ENCODE measurements at places on chromosomes 2 and 18.

GRCh38 chr2:236169151-236169721, 1.1 kb upstream of the GBX2 start:
- no peak for DNase-seq

- DNase-seq = no peak
Measured at GRCh38 chr2:3233877-3234276, 143.7 kb downstream of the EIPR1 start.

GRCh38 chr2:149112713-149113112, 74.2 kb downstream of the LYPD6B start:
- DNase-seq = no peak

- no peak for DNase-seq
Measured at GRCh38 chr2:47561906-47562305, 158.9 kb downstream of the MSH2 start.

DNA sequence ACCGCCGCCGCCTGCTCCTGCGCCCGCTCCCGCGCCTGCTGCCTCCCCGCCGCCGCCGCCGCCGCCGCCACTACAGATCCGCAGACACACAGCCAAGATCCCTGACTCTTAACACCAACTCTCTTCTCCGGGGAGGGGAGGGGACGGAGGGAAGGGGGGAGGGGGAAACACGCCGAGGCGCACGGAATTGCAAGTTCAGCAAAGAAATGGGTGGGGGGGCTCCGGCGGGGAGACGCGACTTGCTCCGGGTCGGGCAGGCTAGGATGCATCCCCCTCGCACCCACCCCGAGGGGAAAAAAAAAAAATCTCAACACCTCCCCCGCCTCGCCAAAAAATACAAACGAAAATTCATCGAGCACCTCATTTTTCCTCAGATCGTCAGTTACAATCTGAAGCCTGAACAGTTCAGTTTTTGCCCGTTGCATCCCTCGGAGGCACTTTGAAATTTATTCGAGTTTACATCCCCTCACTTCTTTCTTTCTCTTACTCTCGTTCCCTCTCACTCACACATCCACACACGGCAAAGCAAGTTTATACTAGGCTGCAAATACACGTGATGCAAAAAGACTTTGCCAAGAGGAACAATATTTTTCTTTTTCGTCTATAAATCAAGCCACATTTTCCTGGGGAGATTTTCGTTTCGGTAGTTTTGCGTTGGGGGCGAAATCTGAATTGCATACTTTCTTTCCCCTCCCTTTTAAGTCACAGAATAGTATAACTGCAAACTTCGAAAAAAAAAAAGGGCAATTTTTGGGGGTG, at the start of gene TCF4:
TCF4 (minus strand) TSS at position 82 of the 759 bp plus-strand sequence. CDS start 1,076 bp downstream, outside the sequence.
- DNase-seq = peak; percentile 12

GRCh38 chr2:172113617-172114016, 10.9 kb upstream of the DLX2 start:
- no peak for DNase-seq

- peak; percentile 12 for DNase-seq
Measured at GRCh38 chr18:49249521-49249920, 210.9 kb downstream of the DYM start.

DNA sequence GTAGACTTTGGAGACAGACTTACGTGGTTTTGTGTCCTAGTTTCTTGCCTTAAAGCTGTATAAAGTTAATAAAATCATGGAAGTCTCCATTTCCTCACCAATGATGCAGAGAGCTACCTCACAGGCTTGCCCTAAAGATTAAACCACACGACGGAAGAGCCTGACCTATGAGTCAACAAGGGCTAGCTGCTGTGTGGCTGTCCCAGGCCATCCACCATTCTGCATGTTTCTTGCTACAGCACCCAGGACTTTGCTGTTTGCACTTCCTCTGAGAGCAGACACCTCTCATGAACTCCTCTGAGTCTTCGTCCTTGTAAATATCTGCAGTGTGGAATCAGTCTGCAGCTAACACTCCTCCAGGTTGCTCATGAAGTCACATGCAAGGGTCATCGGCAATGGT, 160.0 kb upstream of the TRIB2 start:
- no peak for DNase-seq

GRCh38 chr2:149290662-149291061, 39.7 kb upstream of the LYPD6 start:
- no peak for DNase-seq

DNA sequence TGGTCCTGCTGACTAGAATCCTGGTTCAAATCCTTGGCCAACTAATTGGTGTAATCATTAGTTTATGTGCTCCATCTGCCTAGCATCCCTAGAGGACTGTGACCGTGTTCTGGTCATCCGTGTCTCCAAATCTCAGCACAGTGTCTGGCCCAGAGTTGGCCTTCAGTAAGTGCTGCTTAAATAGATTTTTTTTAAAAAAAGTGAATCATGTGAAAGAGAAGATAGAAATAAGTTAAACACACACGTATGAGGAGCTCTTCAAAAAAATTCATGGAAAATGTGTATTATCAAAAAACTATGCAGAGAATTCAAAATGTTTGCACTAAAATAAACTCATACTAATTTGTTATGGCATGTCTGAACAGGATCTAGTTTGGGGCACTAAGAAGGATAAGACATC, 129.3 kb upstream of the TLK1 start:
- no peak for DNase-seq

DNA sequence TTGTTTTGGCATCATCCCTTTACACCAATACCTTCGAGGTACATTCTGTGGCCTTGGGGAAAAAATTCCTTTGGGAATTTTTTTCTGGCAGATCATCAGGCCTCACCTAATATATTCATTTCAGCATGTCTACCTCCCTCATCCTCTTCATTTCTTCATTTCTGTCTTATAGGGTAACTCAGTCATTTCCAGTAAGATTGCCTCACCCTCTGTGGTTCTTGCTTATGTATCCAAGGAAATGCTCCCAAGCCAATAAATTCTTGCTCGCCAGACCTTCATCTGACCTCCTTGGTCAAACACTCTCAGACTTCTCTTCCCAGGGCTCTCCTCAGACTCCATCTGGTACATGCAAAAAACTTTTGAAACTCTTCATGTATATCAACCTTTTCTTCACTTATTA, 265.6 kb downstream of the TMX3 start:
- no peak for DNase-seq

DNA sequence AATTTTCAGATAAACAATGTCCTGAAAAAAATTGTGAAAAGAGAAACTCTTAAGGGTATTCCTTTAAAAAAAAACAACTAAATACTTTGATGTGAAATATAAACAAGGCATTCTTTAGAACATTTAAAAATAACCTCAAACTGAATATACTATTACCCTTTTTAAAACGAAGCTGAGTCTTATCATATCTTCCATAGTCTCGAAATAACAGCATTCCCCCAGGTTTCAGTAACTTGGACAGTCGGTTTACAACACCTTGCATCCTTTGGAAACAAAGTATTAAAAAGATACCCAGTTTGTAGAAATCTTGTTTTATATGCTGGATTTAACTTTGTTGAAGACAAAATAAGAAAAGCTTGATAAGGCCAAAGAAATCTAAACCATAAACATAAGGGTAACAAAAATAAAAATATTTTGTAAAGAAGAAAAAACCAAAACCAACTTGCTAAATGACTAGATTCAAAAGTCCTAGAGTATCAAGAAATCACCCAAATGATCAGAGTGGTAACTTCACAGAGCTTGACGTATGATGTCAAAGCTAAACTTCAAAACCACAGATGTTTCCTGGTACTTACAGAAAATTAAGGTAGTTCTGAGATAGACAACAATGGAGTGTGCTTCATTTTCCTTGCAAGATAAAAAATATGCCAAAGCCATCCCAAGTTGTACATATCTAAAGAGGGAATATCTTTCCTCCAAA, 107.8 kb downstream of the METTL8 start:
- DNase-seq = no peak

- DNase-seq = no peak
Measured at GRCh38 chr2:1987379-1987778, 243.1 kb upstream of the PXDN start.

GRCh38 chr2:128271911-128272600, 46.6 kb downstream of the HS6ST1 start:
- no peak for DNase-seq

DNA sequence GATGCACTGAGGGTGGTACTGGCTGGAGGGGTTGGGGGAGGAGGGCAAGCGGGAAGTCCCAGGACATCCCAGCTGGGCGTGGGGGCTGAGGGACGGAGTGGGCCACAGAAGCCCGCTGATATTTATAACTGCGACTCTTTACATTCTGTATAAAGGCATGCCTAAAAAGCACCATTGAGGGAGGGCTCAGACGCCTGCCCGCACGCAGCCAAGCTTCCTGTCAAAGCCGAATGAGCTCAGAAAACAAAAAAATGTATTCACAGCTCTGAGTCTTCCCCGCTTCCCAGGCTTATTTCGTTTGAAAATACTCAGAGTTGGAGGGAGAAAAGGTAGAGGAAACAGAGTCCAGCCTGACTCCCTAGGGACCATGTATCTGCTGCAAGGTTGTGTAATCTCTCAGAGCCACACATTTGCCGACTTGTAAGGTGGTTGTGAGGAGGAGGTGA, 170.1 kb upstream of the HAAO start:
- DNase-seq = no peak

- DNase-seq = no peak
Measured at GRCh38 chr2:220001751-220002150, 374.3 kb downstream of the SLC4A3 start.

DNA sequence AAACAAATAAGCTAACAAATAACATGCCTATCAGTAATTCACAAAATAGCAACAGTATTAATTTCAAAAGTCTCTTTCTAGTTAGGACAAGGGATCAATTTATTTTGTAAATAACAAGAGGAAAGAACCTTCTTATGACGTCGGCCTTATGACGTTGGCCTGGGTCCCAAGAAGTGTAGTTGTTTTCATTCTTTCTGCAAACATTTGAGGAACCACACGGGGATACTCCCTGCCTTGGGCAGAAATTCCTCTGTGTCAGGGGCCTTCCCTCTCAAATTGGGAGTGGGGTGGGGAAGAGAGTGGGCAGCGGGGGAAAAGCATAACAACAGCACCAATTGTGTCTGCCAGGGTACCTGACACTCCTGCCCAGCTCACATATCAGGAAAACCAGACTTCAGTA, 1.3 kb downstream of the CCDC68 start:
- peak; percentile 55 for DNase-seq

- DNase-seq = peak; percentile 78
Measured at GRCh38 chr2:25976983-25977741, 5.1 kb downstream of the KIF3C start.

DNA sequence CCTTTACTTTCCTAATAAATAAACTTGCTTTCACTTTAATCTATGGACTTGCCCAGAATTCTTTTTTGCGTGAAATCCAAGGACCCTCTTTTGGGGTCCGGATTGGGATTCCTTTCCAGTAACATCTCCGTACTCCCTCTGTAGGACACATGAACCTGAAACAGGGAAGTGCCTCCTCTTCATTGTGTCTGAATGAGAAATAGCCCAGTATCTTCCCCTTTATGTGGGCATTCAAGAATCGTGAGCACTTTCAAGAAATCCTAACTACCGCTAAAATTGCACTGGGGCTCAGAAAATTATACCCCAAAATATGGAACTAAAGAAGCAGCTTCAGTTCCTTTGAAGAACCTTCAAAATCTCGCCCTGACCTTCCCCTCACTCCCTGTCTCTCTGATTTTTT, 7.8 kb upstream of the POMC start:
- no peak for DNase-seq

GRCh38 chr2:73489053-73489452, 103.4 kb downstream of the ALMS1 start:
- no peak for DNase-seq

- DNase-seq = no peak
Measured at GRCh38 chr2:72638600-72639211, 187.1 kb downstream of the EXOC6B start.

DNA sequence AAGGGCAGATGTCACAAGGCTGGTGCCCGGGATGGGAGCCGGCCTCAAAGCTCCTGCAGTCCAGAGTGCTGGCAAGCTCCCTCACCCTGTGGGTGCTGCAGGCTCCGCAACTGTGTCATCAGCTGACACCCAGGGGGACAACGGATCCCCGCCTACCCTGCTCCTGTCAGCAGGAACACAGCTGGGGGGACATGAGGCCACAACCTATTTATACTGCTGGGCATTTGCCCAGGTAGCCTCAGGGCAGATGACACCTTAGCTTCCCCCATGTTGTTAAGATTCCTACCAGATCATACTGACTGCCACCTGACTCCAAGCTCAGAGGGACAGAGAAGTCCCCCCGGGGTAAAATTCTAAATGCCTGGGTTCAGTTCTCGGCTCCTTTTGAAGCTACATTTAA, 1.2 kb downstream of the ANKRD23 start:
- no peak for DNase-seq

DNA sequence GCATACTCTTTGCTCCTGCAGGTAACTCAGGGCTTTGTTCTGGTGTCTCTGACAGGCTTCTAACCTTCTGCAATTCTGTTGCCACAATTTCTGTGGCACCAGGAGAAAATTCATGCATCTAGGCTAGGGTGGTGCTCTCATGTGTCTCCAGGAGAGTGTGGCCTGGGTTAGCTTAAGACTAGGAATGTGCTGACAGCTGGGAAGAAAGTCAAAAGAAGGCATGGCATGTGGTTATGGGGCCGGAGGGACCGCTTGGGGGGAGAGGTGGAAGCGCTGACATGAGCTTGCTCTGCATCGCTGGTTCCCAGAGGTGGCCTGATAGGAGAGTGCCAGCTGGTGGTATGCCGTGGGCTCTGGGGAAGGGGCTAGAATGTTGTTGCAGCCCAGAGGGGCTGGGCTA, 173.3 kb upstream of the TNP1 start:
- no peak for DNase-seq

- DNase-seq = no peak
Measured at GRCh38 chr2:69680001-69680675, 36.6 kb upstream of the AAK1 start.
